Stimulated activated CD8-positive, alpha-beta memory T cell treated with anti-CD3 and anti-CD28 coated beads, Interleukin-15, amount 100 ng/mL, for 4 hours (primary cell): ENCODE measurements at places on chromosomes 16 and 17.

GRCh38 chr16:59909262-59909661, 1175.1 kb upstream of the GOT2 start:
- no peak for DNase-seq

GRCh38 chr17:68057531-68057952, 22.0 kb downstream of the KPNA2 start:
- no peak for DNase-seq

DNA sequence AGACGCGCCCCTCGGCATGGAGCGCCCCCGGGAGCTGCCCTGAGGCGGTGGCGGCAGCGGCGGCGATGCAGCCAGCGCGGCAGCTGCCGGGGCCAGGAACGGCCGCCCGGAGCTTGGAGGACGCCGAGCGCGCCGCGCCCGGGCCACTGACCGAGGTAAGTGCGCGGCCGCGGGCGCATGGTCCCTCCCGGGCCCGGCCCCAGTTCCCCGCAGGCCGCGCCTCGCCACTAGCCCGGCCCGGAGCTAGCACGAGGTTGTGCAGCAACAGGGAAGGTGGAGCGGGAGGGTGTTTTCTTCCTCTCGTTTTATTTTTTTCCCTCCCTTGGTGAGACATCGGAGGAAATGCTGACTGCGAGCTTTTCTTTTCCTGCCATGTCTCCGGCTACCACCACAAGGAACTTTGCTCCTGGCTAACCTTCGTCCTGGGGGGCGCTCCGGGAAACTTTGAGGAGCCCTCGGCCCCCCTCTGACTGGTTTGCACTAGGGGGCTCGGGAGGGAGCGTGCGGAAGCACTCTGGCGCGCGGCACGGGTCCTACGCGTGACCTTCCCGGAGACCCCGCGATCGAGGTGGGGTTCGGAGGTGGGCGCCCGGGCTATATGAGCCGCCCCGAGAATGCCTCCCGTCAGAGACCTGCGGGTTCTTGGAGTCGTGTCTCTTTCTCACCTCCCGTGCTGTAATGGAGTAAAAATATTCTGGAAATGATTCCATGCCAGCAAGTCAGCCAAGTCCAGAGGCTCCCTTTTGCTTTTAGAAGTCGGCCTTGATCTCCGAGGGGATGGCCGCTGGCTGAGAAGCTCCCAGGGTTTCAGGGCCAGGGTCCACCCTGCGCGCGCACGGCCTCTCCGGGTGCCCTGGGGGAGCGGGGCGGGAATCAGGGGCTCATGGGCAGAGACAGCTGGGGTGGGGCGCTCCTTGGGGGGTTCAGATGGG, 868 bp downstream of the KCNJ12 start:
- no peak for DNase-seq

DNA sequence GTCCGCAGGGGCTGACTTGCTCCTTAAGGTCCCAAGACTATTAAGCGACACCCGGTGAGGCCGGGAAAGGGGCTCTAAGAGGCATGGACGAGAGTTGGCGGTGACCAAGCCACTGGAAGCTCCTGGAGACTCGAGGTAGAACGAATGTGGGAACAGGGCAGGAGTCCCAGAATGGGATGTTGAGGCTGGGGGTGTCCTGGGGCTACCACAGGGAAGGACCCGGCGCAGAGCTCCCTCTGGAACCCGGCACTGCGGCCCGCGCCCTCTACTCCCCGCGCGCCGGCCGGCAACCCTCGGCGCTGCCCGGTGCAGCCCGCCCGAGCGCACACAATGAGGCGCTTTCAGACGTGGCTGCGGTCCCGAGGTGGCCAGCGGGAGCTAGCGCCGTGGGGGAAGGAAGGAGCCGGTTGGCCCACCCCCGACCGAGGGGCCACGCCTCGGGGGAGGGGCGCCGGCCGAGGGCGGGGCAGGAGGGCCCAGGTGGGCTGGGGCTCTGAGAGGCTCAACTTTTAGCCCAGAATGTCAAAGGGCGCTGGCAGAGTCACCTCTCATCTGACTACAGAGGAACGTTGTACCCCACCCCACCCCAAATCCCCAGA, at the start of gene CHST6:
Gene CHST6 (minus strand): TSS at position 366 of the 599 bp plus-strand sequence. CDS start 15,613 bp downstream, outside the sequence.
- DNase-seq = no peak

DNA sequence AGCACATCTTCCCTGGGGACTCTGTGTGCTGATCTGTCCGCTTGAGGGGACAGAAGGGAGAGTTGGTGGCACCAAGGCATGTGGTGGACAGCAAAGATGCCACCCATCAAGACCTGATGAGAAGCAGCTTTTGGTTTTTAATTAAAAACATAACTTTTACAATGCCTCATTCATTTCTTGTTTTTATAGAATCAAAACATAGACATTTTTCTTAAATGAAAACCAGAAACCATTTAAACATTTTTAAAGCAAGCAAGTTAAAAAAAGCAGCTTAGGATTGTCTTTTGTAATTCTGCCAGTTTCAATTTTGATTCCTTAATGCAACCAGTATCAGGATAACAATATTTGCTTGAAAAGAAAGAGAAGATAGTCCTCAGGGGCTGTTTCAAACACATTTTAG, 123.7 kb upstream of the AXIN2 start:
- DNase-seq = no peak
